Colonic mucosa (tissue), 4 donors: ENCODE measurements at places on chromosomes 11 and 22.

DNA sequence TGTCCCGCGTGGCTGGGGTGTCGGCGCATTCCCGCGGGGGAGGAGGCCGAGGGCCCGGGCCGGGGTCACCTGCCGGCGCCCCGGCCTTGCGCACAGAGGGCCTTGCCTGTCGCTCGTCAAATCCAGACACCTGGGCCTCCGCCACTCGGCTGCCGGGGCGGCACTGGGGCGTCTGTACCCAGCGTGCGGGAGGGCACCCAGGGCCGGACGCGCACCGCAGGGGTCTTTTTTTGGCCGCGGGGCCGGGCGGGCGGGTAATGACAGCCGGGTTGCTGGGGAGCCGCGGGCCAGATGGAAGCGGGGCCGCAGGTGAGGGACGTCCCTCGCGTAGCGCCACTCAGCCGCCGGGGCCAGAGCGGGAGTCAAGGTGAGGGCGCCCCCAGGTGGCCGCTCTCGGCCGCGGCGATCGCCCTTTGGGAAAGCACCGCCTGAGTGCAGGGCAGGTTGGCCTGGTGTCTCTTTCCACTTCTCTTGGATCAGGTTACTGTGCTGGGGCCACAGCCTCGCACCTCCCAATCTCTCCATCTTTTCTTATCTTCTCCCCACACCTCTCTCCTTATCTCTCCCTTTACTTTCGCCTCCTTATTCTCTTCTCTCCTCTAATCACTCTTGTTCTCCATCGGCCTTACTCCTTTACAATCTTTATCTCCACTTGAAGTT, 3.5 kb downstream of the PHLDB1 start:
- DNase-seq: peak; percentile 87

DNA sequence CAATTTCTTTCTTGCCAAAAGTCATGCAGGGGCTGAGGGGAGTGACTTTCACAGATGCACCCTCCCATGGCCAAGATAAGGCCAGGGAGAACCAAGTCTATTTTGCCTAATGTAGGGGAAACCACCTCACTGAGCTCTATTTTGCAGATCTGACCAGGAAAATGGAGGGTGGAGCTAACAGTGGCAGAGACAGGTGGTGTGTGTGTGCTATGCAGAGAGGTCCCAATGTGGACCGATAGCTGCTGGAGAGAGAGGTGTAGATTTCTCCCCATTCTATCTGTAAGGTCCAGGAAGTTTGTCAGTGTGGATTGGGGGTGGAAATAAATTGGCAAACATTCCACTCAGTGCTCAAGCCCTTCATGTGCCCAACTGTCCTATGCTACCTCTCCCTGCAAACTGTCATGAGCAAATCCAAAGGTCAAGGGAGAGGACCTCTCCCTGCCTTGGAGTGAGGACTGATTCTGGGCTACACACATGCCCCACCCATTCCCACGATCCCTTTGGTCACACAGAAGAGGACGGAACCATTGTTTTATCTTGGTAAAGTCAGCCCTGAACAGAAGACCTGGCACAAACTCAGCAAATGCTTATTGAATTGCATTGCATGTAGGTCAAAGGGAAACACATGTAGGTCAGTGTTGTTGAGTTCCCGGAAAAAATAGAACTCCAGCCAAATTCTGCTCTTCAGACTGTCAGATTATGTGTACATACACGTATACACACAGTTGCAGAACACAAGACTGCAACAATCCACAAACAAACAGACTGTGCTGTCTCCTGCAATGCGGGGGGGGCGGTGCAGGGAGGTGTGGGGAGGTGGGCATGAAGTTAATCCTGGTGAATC, 65.9 kb downstream of the C11orf58 start:
- peak; percentile 75 for DNase-seq

- DNase-seq: peak; percentile 36
Observed at GRCh38 chr22:31218565-31219262, 6.6 kb downstream of the LIMK2 start.

DNA sequence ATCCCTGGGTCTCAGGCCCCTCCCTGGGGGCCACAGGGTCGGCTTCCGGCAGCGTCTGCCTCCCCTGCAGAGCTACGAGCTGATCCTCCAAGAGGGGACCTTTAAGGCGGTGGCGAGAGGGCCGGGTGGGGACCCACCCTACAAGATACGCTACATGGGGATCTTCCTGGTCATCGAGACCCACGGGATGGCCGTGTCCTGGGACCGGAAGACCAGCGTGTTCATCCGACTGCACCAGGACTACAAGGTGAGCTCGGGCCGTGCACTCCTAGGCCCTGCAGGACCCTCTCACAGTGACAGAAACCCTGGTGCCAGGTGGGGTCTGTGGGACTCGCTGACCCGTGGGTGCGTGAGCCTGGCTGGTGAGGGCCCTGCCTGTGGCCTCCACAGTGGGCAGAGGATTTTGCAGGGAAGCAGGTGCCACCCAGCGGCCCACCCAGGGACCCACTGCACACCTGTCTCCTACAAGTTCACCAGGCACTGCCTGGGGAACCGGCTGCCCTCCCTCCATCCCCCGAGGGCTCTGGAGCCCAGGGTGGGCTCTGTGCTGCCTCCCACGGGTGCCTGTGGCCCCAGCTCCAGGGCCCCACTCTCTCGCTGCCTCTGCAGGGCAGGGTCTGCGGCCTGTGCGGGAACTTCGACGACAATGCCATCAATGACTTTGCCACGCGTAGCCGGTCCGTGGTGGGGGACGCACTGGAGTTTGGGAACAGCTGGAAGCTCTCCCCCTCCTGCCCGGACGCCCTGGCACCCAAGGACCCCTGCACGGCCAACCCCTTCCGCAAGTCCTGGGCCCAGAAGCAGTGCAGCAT, 13.7 kb downstream of the MUC5B start:
- no peak for DNase-seq
